ENCODE measurements at places on chromosomes 7 and 10. TPM values are rescaled to one million over a fixed set of nuclear protein-coding genes. Genes with fewer than 3 reads are reported as not detected.
A peak's percentile ranks its signal among the peaks of the same experiment; 100 is the strongest.

DNA sequence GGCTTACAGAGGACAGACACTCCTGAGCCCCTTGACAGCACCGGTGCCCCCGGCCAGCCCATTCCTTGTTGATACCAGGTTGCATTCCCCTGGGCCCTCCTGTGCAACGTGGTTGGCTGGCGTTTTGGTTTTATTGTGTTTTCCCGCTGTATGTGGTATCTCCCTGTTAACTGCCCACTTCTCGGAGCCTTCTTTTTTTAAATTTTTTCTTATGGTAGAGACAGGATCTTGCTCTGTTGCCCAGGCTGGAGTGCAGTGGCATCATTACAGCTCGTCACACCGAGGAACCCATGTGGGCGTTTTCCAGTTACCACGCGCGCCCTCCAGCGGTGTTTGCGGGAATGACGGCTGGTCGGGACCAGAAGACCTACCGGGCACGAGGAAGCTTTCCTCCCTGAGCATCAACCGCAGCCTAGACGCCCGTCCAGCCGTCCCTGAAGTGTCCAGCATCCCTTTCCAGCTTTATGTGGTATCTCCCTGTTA is 16.9 kb upstream of the ZFAND2A start:
- peak; percentile 93 for DNase-seq

GRCh38 chr7:71019706-71020105 is 112.2 kb upstream of the GALNT17 start:
- no peak for DNase-seq

DNA sequence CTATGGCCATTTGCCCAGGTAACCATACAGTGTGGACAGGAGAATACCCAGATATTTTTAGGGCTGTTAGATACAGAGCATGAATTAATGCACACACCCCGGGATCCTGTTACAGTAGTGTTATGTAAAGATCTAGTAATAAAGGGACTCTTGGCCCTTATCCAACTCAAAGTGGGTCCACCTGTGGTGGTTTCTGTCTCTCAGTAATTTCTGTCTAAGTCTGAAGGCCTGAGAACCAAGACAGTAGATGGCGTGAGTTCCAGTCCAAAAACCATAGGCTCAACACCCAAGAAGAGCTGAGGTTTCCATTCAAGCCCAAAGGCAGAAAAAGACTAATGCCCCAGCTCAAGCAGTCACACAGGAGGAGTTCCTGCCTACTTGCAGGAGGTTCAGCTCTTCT is 277.7 kb downstream of the ZEB1 start:
- no peak for DNase-seq

Gene OR2A7
- total RNA-seq: 1.4 TPM

Gene PAPOLB
- total RNA-seq: 0.19 TPM

Gene ZP3
- 21.5 TPM for total RNA-seq

Gene CDC14C
- total RNA-seq: not detected

- DNase-seq: no peak
Measured at GRCh38 chr7:108103558-108104298, 26.4 kb downstream of the LAMB4 start.

DNA sequence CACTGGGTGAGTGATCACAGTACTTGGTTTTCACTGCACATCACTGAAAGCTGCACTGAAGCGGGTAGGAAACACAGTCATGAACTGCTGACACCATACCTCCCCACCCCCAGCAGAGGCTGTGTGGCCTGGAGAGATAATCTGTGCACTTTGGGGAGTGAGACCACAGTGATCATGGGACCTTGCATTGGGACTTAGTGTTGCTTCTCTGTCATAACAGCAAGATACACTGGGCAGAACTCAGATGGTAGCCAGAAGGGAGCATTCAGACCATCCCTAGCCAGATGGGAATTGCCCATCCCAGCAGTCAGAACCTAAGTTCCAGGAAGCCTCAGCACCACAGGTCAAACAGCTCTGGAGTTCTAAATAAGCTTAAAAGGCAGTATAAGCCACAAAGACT is 346.4 kb upstream of the TMEM229A start:
- no peak for DNase-seq

Gene SLC26A3
- not detected for total RNA-seq

Measured in posterior vena cava (tissue), 2 donors.